Lung microvascular endothelial cell (primary cell): ENCODE measurements at places on chromosomes 2 and 18.

GRCh38 chr18:70693246-70693645 lies 404.4 kb downstream of the SOCS6 start:
- DNase-seq = no peak

DNA sequence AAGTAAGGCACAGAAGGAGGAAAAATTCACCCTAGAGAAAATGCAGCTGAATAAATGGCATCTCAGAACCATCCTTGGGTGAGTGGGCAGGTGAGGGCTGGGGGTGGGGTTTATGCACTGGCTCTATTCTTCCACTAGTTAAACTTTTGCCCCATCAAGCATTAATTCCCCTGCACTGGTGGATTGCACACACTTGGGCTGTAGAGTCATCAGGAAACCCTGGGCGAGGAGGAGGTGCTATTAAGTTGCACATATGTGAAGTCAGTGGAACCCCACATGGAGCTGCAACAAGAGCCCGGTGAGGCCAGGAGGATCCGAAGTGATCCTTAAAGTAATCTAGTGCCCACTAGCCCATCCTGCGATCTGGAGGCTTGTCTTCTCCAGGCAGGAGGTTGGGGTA lies 6.8 kb upstream of the DNAJB2 start:
- no peak for DNase-seq

DNA sequence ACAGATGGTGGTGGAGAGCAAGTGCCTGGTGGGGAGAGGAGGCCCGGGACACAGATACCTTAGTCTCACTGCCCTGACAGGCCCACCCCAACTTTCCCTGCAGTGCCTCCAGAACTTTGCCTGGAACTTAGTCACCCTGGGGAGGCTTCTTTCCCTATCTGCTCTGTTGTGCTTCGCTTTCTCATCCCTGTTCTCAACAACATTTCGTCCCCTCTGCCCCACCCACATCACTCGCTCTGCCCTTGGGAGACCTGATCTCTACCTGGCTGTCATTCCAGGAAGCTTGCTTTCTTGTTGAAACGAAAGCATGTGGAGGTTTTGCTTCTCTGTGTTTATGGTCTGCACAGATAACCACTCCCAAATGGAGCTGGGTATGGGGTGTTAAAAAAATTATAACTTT lies 93.8 kb downstream of the PRKCE start:
- no peak for DNase-seq

- DNase-seq = no peak
Observed at GRCh38 chr2:72128843-72129227, 18.8 kb downstream of the CYP26B1 start.

GRCh38 chr2:40257340-40258134 lies 194.4 kb downstream of the SLC8A1 start:
- no peak for DNase-seq

GRCh38 chr18:74063023-74063422 lies 84.6 kb downstream of the FBXO15 start:
- no peak for DNase-seq

DNA sequence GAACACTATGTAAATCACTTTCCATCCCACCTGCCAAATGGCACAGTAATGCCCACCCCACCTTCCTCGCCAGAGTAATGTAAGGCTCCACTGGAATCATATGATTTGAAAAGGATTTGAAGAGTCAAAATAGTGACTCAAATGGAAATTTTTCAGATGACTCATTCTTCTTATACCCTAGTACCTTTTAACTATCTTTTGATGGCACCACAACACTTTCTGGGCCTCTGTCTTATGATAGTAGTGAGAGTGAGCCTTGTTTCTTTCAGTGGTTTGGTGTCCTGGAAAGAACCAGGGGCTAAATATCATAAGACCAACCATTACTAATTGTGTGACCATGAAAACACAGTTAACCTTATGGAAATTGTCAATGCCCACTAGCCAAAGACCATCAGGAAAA lies 235.4 kb upstream of the SLC14A2 start:
- no peak for DNase-seq

GRCh38 chr2:391696-392095 lies 103.8 kb upstream of the ALKAL2 start:
- DNase-seq = no peak

DNA sequence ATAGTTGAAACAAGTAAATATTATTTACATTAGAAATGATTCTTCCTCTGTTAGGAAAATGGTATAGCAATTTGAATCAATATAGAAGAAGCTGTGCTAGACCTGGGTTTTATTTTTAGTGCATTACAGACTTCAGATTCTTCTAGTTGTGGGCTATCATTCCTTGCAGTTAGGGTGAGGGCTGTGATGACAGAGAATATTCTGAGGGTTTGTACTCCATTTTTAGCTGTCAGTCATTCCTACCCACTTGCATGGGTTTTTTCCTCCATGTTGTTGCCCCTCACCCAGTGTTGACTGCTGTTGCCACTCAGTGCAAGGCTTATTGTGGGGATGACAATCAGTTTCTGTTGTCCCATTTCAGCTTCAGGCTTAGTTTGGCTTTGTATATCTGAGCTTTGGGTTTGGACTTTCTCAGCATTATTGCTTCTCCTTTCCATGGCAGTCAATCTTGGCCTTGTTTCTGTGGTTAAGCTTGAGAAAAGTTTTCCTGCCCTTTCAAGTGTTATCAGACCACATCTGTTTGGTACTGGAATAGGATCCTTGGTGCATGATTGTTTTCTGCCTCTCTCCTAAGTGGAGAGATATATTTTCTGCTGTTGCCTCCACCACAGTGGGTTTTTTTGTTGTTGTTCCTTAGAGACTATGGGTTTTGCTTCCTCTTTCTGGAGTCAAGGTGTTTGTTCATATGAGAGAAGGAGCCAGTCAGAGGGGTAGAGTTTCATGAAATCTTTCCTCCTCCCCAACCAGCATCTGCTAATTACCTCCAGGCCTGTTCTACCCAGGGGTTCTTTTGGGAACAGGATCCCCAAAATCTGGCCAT lies 312.7 kb upstream of the CWC22 start:
- DNase-seq = no peak

DNA sequence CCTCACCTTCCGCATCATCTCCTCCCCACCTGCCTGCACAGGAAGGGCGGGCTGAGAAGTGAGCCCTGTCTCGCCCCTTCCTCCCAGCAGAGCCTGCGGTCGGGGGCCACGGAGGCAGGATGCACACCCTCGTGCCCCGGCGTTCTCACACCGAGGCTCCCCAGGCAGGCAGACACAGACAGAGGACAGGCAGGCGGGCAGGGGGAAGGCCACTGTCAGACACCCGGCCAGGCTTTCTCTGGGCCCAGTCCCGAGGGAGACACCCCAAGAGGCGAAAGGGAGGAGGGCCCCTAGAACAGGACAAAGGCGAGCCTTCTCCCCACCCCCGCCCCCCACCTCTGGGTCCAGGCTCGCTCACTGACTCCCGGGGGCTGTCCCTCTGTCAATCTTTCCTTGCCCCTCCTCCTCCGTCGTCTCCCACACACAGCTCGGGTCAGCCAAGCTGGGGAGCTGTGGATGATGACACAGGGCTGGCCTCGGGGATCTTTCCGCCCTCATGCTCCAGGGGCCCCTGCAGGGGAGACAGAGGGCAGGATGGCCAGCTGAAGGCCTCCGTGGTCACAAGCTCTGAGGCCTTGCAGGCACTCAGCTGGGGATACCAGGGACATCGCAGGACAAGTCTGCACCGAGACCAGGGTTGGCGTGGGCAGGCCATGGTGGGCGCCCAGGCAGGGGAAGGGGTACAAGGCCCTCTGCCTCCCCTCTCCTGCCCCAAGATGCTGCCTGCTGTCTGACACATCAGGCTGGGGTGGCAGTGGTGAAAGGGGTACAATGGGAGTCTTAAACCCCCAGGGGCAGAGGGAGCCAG lies 24.9 kb downstream of the BIN1 start:
- no peak for DNase-seq

GRCh38 chr2:101330253-101330933 lies 21.9 kb upstream of the RNF149 start:
- peak; percentile 20 for DNase-seq

GRCh38 chr2:74441690-74442482 lies at the start of gene RTKN:
Gene RTKN (minus strand): TSS chr2:74441937. CDS start chr2:74441816, 121 bp downstream.
- DNase-seq = no peak

GRCh38 chr18:61093965-61094364 lies 239.3 kb upstream of the CDH20 start:
- no peak for DNase-seq

DNA sequence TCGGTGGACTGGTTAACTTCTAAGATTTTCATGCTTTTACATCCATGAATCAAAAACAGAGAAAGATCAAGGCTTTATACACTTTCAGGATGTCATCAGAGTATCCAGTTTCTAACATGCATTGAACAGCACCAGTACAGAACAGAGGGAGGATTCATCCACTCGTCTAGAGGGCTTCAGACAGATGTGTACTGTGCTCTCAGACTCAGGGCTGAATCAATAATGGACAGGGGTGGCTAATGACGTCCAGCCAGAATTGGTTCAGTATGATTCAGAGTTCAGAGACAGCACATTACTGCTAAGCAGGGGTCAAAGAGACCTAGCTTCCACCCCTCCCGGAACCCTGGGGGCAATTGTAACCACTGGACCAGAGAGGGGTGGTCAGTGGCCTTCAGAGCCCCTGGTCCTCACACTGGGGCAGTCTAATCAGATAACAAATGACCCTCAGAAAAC lies 37.3 kb downstream of the RNU4ATAC start:
- no peak for DNase-seq

- no peak for DNase-seq
Observed at GRCh38 chr2:162734866-162735265, 103.7 kb downstream of the KCNH7 start.

- peak; percentile 88 for DNase-seq
Observed at GRCh38 chr2:170006587-170007325, 171.2 kb upstream of the MYO3B start.

DNA sequence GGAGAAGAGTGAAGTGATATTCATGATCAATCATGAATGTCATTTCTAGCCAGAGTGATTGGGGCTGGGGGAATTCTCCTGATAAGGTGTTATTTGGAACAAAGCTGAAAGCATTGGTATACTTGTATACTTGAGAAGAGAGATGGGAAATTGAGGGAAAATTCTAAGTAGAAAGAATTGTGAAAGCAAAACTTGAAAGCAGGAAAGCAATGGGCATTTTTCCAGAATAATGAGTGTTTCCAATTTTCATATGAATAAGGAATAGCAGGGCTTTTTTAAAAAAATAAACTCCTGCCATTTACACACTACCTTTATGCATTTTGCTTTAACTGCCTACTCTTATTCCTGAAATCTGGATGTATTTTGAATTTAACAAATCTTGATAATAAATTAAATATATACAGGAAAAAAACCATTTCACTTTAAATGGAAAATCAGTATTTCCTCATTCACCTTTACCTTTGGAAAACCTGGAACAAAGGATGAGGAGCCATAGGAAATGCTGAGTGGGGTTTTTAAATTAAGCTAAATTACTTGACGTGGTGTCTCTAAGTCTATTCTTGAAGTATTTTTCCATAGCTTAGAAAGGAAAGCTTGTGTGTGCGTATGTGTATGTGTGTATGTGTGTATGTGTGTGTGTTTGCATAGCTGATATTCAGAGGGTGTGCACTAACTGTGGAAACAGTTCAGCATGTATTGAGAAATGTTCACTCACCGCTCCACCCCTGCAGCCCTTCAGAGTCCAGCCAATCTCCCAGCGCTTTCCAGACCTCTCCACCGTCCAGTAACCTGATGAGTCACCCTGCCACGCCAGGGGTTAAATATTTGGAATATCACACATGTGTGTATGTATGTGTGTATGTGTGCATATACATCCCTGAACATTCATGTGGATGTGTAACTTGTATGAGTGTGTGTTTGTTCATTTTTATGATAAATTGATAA lies 427.3 kb downstream of the THSD7B start:
- DNase-seq = no peak

DNA sequence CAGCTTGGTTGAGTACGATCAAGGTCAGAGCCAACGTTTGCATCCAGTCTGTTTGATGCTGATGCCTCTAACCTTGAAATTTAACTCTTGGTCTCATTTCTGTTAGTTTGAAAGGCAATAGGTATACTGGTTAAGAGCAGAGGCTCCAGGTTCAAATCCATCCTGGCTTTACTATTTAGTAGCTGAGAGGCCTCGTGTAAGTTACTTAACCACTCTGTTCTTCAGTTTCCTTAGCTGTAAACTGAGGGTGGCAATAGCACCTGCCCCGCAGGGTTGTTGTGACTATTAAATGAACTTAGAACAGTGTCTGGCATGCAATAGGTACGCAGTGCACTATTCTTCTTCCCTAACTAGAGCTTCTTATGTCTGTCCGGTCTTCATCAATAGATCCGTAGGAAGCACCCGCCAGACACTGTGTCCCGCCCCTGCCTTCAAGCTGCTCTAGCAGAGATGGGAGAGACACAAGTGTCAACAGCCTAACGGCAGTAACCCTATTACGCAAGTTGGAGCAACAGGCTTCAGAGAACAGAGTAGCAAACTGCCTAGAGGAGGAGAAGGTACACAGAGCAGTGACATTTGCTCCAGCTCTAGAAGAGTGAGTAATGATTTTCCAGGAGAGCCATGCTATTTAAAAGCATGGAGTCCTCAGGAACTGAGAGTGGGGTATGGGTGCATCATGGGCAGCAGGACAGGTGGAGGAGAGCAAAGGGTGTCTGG lies 62.7 kb upstream of the ST3GAL5 start:
- DNase-seq = no peak

- DNase-seq = no peak
Observed at GRCh38 chr2:18899725-18900124, 310.4 kb upstream of the NT5C1B start.

- no peak for DNase-seq
Observed at GRCh38 chr18:75544496-75544895, 117.0 kb upstream of the SMIM21 start.

- DNase-seq = peak; percentile 14
Observed at GRCh38 chr2:10721396-10722251, at the start of gene ATP6V1C2. Gene ATP6V1C2 (plus strand): TSS chr2:10721630. CDS start chr2:10722850, 1,220 bp downstream.

GRCh38 chr2:108169982-108170625 lies 69.7 kb upstream of the SULT1C3 start:
- DNase-seq = peak; percentile 5

GRCh38 chr2:85438201-85439024 lies 19.9 kb downstream of the SH2D6 start:
- DNase-seq = no peak

GRCh38 chr2:199382091-199382490 lies 75.6 kb downstream of the SATB2 start:
- peak; percentile 33 for DNase-seq

DNA sequence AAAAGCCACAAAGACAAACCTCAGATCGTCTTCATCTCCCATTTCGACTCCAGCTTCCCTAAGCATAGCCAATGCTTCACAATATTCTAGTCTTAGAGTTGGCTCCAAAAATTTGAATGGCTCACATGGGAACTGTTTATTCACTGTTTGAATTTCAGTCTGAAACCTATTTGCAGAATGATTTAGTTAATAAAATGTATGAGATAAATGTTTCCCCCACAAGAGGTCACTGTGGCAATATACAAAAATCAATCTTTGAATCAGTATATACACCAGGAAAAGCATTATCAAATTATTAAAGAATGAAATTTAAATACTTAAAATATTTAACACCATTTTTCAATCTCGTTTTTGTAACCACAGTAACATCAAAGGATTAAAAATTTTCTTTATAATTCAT lies 40.0 kb upstream of the MCM6 start:
- DNase-seq = peak; percentile 68
